ENCODE measurements at places on chromosomes 1 and 21.

- DNase-seq = no peak
These were observed 7.9 kb upstream of the ERICH3 start for GRCh38 chr1:74681449-74681848.

DNA sequence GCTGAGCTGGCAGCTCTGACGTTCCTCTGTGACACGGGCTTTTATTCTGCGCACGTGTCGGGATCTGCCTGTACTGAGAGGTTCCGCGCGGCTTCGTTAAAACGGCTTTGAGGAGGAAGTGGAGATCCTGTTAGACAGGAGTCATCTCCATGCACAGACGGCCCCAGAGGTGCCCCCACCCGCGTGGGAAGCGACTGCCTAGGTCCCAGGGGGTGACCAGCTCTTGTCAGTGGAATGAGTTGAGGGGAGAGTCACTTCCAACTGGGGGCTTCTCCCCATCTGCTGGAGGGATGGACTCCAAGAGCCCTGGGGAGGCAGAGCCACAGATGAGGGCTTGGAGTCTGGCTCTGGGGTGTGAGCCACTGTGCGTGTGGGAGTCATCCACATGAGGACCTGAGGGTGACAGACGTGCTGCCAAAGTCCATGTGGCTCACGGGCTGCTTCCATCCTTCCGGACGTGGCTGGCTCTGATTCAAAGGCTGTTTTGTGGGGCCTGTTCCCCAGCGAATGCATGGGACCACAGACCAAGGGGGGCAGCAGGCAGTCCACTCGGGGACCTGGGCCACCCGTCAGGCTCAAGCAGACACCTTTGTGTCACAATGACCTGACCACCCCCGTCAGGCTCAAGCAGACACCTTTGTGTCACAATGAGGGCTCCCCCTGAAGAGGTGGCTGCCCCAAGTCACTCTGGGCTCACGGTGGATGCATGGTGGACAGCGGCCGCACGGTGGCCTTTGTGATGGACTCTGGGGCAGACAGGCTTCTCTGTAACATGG lies 26.8 kb downstream of the PTTG1IP start:
- peak; percentile 85 for DNase-seq

DNA sequence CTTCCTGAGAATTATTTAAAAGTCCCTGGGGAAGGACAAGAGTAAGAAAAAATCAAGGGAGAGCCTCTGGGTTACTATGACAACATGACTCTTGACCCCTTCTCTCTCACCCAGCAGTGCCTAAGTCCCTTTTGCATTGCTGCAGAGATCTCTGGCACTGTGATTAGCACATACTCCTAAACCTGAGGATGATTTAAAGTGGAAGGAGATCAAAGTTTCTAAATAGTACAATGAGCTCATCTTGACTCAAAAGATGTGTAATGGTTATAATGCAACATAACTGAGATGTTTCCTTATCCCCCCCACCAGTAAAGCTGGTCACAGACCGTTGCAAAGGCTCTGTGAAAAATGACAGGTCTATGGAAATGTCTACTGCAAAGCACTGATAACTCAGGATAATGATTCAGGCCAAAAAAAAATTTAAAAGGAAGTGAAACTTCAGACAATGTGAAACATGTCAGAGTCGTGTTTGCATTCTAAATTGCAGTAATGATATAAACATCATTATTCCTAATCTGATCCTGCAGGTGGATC lies 519.2 kb downstream of the KIF26B start:
- DNase-seq = no peak

DNA sequence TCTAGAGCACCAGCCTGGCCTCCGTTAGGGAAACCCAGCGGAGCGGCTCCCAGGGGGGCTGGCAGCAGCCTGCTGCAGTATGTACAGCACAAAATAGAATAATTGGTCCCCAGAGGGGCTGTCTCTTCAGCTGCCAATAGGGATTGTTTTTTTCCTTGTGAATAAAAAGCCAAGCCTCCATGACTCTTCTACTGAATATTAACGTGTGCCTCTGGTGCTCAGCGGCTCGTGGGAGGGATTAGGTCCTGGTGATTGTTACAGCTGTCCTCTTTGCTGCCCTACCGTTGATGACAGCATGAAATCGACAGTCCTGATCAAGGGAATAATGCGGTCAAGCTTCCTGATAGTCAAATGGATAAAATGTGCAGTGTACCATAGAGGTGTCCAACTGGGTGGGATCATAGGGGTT lies 190.7 kb upstream of the RUNX1 start:
- no peak for DNase-seq

- no peak for DNase-seq
These were observed 16.9 kb downstream of the CAPZB start for GRCh38 chr1:19468397-19468956.

DNA sequence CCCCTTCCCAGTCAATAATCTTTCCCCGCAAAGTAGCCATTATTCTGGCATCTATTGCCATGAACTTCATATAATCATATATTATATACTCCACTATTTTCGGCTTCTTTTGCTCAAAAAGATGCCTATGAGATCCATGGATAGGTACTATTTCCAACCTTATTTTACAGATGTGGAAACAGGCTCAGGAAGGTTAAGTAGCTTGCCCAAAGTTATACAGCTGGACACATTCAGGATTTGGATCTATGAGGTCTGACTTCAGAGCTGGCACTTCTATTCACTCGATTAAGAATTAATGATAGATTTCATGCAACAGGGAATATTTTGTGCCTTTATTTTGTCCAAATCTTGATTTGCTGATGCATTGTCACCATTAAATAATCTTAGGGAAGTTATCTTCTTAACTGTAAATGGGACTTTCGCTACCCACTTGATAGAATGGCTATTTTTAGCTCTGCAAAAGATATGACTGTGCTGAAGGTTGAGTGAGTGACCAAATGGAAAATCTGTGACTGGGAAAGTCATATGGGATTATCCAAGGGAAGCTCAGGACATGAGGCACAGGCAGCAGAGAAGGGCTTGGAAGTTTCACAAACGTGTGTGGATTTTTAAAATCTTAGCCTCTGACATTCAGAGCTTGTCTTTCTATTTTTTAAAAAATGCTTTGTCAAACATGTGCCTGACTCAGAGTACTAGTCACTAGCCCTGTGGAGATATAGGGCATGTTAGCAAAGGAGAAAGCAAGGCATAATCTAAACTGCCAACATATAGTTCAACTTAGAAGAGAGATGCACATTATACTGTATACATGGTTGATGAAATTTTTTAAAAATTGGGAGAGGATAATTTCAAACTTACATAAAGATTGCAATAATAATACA lies 36.5 kb downstream of the GIPC2 start:
- DNase-seq = no peak

All from tibial artery (tissue), 4 donors.